ENCODE measurements at places on chromosomes 7 and 10.

GRCh38 chr10:93917064-93917391, 23.2 kb downstream of the SLC35G1 start:
- DNase-seq, result no peak

GRCh38 chr10:3676564-3676963, 108.4 kb downstream of the KLF6 start:
- DNase-seq, result no peak

DNA sequence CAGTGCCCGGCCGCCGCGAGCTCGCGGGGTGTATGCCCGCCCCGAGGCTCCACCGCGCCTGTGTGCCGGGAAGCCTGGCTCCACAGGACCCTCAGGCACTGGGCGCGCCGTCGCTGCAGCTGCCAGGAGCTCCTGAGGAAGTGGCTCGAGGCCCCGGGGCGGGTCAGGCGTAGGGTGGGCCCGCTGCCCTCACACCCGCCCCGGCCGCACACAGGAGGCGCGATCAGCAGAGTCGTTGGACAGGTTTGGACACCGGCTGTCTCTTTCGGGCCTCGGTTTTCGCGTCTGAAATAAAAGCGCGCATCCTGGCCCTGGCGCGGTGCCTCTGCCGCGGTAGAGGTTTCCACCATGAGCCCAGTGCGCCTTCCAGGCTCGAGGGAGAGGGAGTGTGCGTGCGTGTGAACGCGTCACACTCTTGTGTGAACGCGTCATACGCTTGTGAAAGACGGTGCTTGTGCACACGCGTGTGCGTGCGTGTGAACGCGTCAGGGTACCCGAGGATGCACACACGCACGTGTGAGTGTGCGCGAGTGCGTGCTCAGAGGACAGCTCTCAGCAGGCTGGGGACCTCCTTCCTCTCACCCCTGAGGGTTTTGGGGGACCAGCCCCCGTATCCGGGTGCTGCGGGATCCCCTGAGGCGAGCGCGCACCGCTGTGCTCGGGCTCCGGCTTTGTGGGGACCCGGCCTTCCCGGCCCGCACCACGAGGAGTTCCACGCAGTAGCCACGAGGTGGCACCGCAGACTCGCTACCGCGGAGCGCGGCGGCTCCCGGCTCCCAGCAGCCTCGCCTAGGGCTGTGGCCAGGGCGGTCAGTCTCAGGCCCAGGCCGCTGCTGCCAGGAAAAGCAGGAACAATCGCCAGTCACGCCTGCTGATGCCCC, 83.8 kb downstream of the BMS1 start:
- peak; percentile 28 for DNase-seq

DNA sequence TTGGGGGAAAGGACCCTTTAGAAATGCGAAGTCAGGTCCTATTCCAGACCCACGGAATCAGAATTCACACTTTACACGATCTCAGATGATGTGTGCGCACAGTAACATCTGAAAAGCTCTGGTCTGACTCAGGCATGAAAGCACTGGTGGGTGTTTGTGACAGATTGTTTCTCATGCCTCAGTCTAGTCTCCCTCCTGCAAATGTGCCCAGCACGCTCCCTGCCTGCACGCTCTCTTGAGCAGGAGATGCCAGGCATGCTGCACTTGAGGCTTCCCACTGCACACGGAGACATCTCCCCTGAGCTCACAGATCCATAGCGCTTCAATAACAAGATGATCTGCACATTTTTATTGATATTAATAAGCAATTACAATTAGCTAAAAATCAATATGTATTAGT, 23.6 kb upstream of the ZNF37A start:
- DNase-seq, result no peak

GRCh38 chr10:47027784-47028260, 116.6 kb downstream of the PTPN20 start:
- no peak for DNase-seq

Data from activated T-cell treated with anti-CD3 and anti-CD28 coated beads, Interleukin-2, amount 50 U/mL, for 4 hours (primary cell).